ENCODE measurements at places on chromosomes 4 and X.

DNA sequence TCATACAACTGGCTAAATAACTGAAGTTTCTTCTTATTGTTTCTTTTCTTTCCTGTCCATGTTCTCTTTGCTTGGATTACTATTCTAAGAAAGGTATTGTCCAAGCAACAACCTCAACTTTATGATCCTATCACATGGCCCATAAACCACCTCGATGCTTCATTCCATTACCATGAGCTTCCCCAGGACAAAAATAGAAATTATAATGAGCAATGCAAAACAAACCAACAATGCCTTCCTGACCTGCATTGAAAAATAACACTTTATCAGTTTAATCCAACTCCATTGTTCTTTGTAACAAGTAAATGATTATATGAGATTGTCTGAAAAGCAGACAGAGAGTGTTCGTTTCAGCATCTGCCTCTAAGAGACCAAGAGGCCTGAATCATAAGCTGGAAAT lies 148.8 kb downstream of the HS6ST2 start:
- DNase-seq = no peak

- DNase-seq = no peak
These were observed 22.2 kb downstream of the CENPC start for GRCh38 chr4:67522851-67523671.

DNA sequence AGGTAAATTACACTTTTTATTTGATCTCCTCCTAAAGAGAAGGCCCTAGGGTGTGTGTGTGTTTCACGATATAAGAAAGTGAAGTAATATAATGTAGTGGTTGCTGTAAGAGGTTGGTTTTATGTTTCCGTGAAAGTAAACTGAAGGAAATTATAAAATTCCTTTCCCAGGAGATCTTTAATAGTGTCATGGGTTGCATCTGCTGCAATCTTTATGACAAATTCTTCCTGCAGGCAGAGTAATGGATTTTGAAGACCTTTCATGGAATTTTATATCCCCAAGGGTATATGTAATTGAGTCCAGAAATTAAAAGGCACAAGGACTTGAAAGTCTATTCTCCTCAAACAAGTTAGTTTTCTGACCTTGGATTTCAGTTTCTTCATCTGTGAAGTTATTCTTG lies 538.6 kb downstream of the ANKRD50 start:
- DNase-seq = no peak

DNA sequence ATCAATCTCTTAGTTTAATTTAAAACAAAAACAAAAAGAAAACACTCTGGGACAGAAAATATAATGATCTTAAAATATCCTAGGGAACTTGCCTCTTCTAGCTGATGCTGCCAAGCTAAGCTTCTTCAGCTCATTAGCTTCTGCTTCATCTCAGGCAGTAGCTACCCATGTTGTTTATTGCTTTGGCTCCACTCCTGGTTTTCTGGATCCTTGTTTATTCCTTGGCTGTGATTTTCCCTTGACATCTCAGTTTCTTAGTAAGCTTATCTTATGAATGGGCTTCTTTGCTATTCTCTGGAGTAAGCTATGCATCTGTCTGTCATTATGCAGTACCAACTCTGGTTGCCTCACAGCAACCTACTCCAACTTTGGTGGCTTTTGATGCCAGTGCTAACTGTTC lies 5.1 kb upstream of the MTHFD2L start:
- DNase-seq = no peak

DNA sequence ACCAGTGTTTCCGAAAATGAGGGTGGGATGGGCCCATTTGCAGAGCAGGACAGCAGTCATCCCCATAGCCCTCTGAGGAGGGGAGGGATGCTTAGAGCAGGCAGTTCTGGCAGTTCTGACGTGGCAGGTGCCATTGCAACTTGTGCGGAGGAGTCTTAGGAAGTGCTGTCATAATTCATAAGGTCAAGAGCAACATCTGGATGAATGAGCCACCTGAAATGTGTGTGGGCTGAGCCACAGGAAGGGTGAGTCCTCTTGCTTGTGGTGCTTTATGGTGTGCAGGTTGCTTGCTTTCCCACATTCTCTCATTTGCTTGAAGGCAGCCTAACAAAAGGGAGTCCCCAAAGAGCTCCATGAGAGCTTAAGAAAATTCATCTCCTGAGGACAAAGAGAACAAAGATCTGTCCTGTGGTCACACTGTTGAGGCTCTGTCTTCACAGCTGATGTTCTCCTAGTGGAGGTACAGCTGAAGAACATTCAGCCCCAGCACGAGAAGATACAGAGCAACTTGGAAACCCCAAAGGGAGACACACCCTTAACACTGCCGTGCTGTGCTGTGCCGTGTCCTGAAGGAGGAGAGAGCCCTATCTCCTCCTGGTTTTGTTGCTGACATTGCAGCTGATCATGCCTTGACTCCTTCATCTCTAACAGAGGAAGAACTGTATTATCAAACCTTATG lies 60.3 kb downstream of the DLG3 start:
- no peak for DNase-seq

GRCh38 chr4:26140150-26140898 lies 180.5 kb upstream of the RBPJ start:
- no peak for DNase-seq

- no peak for DNase-seq
These were observed 32.4 kb upstream of the RHOH start for GRCh38 chr4:40164459-40164858.

GRCh38 chr4:42710329-42710728 lies 53.4 kb upstream of the ATP8A1 start:
- no peak for DNase-seq

DNA sequence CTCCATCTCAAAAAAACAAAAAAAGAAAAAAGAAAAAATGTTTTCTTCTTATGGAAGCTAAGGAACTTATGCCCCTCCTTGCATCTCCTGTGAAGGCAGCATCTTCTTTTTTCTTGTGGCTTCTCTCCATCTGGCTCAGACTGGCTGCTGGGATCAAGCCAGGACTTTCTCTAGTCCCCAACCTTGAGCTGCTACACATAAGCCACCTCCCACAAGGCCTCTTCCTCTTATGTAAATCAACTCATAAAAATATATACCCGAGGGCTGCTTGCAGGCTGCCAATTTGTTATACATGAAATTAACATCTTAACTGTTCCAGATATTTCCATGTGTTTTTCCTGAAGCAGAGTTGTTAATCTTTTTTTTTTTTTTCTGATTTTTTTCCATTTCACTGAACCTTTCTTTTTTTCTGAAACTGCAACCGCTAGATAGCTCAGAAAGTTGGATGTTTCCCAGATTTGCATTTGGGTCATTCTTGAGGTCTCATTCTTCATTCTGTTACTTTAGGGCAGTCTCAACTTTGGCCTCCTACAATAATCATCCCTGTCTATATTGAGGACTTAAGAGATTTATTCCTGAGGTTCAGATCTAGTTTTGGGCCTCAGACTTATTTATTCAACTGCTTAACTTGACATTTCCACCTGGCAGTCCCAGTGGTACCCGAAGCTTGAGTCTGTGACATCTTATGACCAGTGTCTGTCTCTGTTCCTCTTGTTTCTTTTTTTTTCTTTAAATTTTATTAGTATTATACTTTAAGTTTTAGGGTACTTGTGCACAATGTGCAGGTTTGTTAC lies 10.3 kb downstream of the SNX25 start:
- DNase-seq = no peak

- DNase-seq = no peak
These were observed 69.3 kb downstream of the NBDY start for GRCh38 chrX:56798339-56798711.

DNA sequence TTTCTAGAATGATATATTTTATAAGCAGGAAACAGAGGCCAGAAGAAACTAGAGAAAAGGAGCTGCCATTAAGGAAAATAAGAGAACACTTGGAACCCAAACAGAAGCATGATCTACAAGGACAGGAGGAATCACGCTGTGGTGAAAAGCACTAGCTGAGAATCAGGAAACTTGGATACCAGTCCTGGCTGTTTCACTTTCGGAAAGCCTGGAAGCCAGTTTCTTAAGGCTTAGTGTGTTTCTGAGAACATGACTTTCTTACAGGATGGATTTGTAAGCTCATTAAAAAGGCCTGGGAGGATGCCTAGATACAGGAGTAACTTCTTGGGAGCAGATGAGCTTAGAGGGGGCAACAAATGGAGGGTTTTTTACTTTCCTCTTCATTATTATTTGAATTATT lies 36.9 kb downstream of the TLL1 start:
- no peak for DNase-seq

Data from activated naive CD8-positive, alpha-beta T cell treated with anti-CD3 and anti-CD28 coated beads, Interleukin-2, amount 50 U/mL, for 16 hours (primary cell).